ENCODE measurements at places on chromosomes 5 and 9.

DNA sequence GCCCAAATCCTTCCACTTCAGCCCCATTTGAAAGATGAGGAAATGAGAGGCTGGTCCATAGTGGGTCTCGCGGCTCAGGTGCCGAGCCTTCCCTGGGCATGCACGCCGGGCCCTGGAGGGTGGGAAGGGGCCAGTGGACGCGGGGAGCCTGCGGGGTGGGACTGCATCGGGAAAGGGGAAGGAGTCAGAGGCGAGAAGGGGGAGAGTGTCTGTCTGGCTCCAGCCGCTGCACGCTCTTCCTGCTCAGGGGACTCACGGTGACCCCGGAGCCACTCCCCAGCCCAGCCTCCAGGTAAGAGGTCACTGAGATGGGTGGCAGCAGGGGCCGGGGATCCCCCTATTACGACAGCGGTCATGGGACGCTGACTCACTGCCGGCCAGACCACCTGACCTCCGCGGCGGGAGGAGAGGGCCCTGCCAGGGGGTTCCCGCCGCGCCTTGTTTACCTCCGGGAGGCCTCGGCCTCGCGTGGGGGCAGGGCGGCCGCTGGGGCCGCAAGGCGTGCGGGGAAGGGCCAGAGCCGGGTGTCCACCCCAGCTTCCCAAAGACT, 1.9 kb upstream of the SQSTM1 start:
- DNase-seq: peak; percentile 73

GRCh38 chr5:10485142-10485795, 43.6 kb downstream of the ROPN1L start:
- no peak for DNase-seq

GRCh38 chr5:122722341-122722740, 52.5 kb upstream of the SNX2 start:
- DNase-seq: no peak

DNA sequence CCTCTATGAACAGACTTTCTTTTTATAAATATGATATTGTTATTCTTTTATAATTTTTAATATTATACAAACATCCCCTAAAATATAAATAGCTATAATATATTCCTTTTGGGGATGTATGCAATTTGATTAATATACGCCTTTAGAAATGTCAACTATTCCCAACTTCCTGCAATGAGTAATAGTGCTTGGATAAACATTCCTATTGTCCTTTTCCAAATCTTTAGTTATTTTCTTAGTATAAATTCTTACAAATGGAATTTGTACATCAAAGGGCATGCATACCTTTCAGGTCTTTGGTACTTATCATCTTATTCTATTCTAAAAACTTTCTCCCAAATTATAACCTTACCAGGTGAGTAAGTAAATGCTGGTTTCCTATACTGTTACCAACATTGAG, 6.2 kb downstream of the NLN start:
- no peak for DNase-seq

DNA sequence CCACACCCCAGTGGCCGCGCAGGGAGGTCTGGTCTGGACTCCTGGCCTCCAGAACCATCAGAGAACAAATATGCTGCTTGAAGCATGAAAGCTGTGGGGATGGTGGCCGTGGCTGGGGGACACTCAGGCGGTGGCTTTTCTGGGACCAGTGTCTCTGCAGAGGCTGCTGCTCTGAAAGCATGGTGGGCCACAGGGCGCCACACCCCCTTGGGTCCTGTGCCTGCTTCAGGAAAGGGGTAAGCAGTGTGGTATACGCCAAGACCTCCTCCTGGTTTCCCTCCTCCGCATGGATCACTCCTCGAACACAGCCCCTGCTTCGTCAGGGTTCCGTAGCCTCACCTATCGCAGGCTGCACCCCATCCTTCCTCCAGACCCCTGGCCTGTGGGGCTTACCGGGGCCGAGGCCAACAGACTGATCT, 19.7 kb upstream of the TERT start:
- no peak for DNase-seq

GRCh38 chr9:26313108-26313507, 579.5 kb downstream of the CAAP1 start:
- no peak for DNase-seq

- no peak for DNase-seq
These were observed 52.1 kb upstream of the LMX1B start for GRCh38 chr9:126561582-126561981.

- DNase-seq: no peak
These were observed 67.8 kb downstream of the AK8 start for GRCh38 chr9:132810314-132810713.

GRCh38 chr5:39691136-39691535, 266.4 kb upstream of the DAB2 start:
- DNase-seq: no peak
